ENCODE measurements at places on chromosomes 1 and 21. TPM values are rescaled to one million over a fixed set of nuclear protein-coding genes. Genes with fewer than 3 reads are reported as not detected.

The BSND gene
- not detected for total RNA-seq

The OPRD1 gene
- not detected for total RNA-seq

The SYT11 gene
- 13.6 TPM for total RNA-seq

The PLA2G2C gene
- total RNA-seq, result not detected

The RNU1-4 gene
- total RNA-seq, result 3,257 TPM

The KRTAP6-3 gene
- not detected for total RNA-seq

The SPOCD1 gene
- 0.36 TPM for total RNA-seq

The RORC gene
- total RNA-seq, result 1.2 TPM

The PGD gene
- total RNA-seq, result 67.3 TPM

The OR2T10 gene
- not detected for total RNA-seq

Measured in activated naive CD8-positive, alpha-beta T cell treated with anti-CD3 and anti-CD28 coated beads, Interleukin-2, amount 10 ng/mL, durations not matched to agents 7 days and 5 days (primary cell).